ENCODE measurements at places on chromosomes 3 and 15.

DNA sequence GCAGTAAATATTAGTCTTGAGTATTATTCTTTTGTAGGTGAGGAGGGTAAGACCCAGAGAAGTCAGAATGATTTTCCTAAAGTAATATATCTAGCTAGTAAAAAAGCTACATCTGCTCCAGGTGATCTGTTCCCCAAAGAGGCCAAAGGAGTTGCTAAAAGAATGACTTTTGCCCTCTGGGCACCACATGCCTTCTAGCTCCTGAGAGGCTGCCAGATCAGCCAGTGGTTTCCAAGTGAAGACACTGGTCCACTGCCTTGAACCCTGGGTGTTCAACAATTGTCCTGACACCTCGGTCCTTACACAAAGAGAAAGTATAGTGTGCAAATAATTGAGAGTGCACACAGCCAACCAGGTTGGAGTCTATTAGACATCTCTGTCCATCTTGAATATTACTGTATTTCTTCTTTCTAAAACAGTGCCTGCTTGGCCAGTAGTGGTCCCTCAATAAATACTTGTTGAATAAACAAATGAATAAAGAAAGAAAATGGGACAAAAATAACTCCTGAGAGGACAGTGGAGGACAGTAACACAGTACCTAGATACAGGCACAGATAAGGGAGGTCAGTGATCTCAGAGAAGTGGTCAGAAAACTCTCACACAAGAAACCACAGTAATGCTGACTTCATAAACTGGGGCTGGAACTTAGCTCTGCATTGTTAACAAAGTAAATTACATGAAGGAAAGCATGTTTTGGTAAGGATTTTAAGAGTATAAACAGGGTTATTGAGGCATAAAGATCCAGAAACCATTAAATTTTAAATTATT lies 56.6 kb upstream of the CSTA start:
- DNase-seq = no peak

- DNase-seq = no peak
Measured at GRCh38 chr3:14474363-14475081, 65.6 kb downstream of the GRIP2 start.

- DNase-seq = no peak
Measured at GRCh38 chr15:79973456-79974195, 2.6 kb upstream of the BCL2A1 start.

- DNase-seq = no peak
Measured at GRCh38 chr3:99891610-99892285, 74.1 kb downstream of the CMSS1 start.

- DNase-seq = no peak
Measured at GRCh38 chr15:76177491-76178040, 117.8 kb downstream of the TMEM266 start.

- no peak for DNase-seq
Measured at GRCh38 chr3:53650928-53651661, 156.7 kb downstream of the CACNA1D start.

DNA sequence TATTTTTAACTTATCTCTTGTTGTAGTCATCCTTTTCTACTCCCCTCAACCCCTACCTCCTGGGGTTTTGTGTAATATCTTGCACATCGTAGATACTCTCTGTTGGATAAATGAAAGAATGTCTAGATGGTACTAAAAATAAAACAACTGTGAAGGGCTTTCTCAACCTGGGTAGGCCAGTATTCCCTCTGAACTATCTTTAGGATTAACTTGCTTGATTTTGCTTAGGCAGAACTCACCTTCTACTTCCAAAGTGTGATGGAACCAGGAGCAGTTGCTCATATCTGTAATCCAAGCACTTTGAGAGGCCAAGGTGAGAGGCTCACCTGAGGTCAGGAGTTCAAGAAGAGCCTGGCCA lies 32.8 kb upstream of the TIPARP start:
- no peak for DNase-seq

- DNase-seq = peak; percentile 61
Measured at GRCh38 chr3:134594331-134594741, 56.5 kb downstream of the KY start.

DNA sequence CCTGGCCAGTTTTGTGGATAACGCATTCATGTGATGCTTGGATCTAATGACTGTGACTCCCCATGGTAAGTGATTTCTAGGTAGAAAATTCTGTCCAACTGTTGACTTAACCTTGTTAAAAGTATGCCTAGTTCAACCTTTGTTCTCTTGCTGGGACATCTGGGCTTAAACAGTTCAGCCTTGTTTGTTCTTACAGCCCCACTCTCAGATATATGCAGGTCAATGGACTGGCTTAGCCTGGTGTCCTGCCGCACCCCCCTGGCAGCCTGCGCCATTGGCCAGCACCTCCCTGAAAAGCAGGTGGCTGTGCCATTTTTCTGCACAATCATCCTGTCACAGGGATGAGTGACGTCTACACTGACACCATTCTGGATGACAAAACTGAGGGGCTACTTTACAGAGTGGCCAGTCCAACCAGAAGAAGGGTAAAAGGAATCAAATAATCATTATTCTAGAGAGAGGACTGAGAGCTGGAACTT lies 244.7 kb upstream of the ONECUT1 start:
- no peak for DNase-seq

- DNase-seq = peak; percentile 80
Measured at GRCh38 chr3:40152482-40153133, 156.9 kb upstream of the EIF1B start.

DNA sequence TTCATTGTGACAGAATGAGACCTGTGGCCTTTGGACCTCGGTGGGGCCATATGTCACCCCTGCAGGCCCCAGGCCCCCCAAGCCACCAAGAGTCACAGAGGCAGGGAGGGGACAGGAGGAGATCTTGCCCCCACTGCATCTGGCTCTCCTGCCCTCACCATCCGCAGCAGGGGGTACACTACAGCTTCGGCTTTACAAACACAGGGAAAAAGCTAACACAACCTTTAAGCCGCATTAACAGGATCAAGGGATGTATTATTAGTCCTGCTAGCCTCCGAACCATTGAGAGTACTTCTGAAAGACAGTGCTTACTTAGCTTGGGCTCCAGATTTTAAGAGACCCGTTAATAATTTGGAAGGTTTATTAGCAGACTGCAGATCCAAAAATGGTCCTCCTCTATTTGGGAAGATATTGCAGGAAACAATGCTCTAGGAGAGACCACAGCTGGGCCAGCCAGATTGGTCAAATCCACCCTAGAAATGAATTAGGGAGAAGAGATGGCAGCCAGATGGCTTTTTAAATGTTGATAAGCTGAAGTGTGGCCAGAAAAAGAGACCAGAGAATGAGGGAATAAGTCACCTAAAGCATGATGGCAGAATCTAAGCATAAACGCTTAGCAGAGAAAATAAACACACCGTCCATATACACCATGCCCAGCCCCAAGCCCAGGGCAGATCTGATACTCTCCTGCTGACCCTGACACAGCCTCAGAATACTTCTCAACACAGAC lies 31.5 kb downstream of the SRGAP3 start:
- DNase-seq = no peak

- DNase-seq = peak; percentile 96
Measured at GRCh38 chr15:40069178-40070165, 30.5 kb upstream of the SRP14 start.

DNA sequence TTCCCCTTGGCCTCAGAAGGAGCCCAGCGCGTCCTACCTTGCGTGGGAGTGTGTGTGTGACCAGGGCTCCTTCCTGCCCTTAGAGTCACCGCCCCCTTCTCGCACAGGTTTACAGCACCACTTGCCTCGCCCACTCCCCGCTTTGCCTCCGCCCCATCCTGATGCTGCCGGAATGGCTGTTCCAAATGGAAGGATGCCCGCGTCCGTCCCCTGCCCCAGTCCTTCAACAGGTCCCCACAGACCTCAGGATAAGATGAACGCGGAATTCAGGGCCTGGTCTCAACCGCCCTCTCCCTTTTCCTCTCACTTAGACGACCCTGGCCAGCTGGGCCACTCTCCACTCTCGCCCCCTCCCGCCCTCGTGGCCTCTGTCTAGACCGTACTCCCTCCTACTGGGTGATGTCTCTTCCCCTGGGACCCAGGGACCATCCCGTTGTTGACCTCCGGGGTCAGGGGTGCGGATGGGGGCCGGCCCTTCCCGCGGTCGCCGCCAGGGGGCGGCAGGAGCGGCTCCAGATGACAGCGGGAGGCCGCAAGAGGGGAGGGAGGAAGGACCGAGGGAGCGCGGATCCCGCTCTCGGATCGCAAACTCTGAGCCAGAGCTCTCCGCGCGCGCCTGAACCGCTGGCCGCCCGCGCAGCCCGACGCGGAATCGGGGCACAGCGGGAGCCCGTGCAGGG lies at the start of gene THSD4:
THSD4 (plus strand) TSS at position 585 of the 680 bp plus-strand sequence.
- no peak for DNase-seq

GRCh38 chr3:31356941-31357340 lies 175.8 kb upstream of the STT3B start:
- DNase-seq = no peak

- no peak for DNase-seq
Measured at GRCh38 chr3:166902374-166902773, 477.7 kb downstream of the ZBBX start.

- no peak for DNase-seq
Measured at GRCh38 chr3:146839727-146840375, 234.7 kb upstream of the PLSCR5 start.

DNA sequence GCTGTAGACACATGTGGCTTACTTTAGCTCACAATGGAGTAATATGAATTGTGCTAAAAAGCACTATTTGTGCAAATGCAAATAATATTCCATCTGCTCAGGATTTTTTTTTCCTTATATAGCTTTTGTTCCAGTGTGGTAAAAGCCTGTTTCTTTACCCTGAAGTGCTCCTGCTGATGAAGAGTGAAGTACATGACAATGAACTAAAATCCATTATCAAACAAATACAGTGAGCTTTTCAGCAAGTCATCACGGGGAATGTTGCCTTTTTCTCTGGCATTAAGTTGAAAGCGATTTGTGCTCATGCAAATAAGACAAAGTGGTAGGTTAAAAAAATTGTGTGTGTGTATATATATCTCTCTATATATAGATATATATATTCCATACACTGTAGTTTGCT lies 28.6 kb upstream of the CCDC39 start:
- no peak for DNase-seq

DNA sequence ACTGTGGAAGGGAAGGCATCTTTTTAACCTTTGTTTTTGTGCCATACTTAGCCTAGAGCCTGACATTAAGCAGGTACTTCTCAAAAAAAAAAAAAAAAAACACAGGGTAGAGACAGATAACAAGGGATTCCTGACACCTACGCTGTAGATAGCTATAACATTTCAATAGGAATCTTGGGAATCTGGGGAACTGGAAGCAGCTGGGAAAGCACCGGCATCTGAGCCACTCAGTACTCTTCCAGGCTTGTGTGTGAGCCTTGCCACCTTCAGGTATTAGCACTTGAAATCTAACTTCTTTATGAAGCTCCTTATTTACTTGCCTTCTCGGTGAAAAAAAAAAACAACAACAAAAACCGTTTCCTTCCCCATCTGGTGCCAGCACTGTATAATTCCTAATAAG lies 46.8 kb downstream of the PIK3CA start:
- DNase-seq = no peak
